ENCODE measurements at places on chromosomes 11 and 22.
A peak's percentile ranks its signal among the peaks of the same experiment; 100 is the strongest.

DNA sequence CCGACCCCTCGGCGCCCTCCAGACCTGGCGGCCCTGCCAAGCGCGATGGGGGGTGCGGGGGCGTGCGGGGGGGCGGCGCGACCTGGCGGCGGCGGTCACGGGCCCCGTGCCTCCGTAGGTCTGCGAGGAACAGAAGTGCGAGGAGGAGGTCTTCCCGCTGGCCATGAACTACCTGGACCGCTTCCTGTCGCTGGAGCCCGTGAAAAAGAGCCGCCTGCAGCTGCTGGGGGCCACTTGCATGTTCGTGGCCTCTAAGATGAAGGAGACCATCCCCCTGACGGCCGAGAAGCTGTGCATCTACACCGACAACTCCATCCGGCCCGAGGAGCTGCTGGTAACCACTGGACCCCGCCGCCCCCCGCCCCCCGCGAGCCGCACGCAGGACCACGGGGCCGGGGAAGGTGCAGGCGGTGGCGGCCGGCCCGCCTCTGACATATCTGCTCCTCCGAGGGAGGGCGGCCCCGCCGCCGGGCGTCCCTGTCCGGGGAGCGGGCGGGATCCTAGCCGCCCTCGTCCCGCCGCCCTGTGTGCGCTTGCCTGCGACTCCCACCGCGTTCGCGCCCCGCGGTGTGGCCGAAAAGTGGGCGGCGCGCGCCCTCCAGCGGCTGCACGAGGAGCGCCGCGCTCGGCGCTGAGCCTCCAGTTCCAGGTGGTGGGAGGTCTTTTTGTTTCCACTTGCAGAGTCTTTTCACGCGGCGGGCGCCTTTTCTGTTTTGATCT, 2.1 kb downstream of the CCND1 start:
- DNase-seq: peak; percentile 54

- no peak for DNase-seq
Observed at GRCh38 chr11:131595797-131596196, 225.4 kb downstream of the NTM start.

GRCh38 chr11:118885319-118885718, 1.6 kb downstream of the CXCR5 start:
- no peak for DNase-seq

DNA sequence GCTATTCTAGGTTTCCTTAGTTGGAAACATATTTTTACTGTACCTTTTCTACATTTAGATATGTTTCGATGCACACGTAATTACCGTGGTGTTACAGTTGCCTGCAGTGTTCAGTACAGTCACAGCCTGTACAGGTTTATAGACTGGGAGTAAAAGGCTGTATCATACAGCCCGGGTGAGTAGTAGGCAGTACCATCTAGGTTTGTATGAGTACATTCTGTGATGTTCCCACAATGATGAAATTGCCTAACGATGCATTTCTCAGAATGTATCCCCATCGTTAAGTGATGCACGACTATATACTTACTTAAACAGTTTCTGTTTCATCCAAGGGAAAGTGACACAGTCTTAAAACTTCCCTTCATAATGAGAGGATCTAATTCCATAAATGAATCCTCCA, 13.1 kb upstream of the THY1 start:
- no peak for DNase-seq

- no peak for DNase-seq
Observed at GRCh38 chr22:46764140-46764680, 1.8 kb downstream of the TBC1D22A start.

GRCh38 chr11:64834031-64834722, 10.3 kb downstream of the CDC42BPG start:
- DNase-seq: no peak

- DNase-seq: no peak
Observed at GRCh38 chr11:103947546-103947919, 88.9 kb upstream of the DDI1 start.

DNA sequence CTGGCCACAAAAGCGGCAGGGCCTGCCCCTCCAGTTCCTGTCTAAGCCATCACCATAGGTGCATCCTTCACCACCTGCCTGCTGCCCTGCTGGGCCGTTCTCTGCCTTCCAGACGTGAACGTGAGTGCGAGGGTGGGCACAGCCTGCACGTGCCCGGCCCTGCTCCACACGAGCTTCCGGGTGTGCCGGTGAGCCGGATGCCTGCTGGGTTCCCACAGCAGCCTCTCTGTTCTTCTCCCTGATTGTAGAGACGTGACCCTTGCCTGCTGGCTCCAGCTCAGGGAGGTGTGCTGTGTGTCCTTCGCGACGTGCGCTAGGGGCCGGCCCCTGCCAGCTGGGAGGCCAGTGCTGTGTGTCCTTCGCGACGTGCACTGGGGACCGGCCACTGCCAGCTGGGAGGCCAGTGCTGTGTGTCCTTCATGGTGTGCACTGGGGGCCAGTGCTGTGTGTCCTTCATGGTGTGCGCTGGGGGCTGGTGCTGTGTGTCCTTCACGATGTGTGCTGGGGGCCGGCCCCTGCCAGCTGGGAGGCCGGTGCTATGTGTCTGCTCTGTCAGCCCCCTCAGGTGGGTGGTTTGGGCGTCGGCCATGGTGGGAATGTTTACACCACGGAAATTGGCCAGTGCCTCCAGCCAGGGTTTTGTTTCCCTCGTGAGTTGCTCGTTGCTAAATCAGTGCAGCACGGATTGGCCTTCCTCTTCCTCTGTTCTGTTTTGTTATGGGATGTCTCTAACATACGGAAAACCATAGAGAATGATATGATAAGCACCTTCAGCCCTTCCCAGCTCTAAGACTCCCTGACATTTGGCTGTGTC, 35.4 kb upstream of the BRSK2 start:
- DNase-seq: no peak

GRCh38 chr11:68528630-68529029, 68.1 kb downstream of the PPP6R3 start:
- no peak for DNase-seq

- no peak for DNase-seq
Observed at GRCh38 chr11:61617515-61617914, 36.6 kb upstream of the SYT7 start.

- DNase-seq: no peak
Observed at GRCh38 chr22:46110215-46110614, 40.1 kb upstream of the PPARA start.

DNA sequence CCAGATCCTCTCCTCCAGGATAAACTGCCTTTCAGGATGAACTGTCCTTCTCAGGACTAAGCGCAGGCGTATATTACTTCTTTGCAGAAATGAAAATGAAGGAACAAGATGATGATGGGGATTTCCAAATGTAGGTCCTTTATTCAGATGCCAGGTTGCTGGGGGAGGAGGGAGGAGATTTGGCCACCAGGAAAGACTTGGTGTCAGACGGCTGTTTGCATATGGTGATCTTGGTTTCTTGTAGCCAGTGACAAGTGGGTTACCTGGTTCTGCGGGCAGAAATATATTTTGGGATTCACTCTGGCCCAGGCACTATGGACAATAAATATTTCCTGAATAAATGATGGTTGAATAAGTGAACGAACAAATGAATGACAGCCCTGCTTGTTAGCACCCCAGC, 243.4 kb downstream of the MIAT start:
- DNase-seq: no peak

DNA sequence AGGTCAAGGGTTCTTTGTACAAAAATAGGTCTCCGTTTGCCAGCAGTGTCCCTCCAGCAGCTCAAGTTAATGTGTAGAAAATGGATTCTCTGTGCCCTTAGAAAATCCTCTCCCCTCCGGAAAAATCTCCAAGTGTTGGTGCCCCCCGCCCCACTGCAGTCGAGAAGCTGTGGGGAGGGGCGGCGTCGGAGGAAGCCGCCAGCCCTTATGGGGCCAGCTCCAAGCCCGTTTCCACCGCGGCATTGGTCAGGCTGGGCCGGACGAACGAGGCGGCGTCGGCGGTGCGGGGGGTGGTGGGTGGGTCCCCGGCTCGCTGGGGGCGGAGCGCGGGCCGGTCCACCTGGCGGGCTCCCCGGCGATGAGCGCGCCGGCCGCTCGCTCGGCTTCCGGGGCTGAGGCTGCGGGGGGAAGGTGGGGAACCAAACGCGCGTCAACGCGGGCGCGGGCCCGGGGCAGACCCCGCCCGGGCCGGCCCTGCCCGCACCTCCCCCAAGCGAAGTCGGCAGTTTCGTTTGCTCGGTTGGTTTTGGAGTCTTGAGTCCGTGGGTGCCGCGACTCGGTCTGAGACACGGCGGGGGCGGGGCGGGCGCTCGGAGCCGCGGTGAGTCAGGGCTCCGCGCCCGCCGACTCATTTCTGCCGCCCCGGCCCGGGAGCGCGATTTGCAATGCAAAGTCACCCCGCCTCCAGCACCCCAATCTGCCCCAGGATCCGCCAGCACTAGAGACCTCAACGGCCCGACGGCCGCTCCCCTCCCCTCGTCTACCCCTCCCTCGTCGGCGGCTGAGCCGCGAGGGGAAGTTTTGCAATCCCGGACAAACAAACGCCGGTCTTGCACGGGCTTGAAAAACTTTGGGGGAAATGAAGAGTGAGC, 1.4 kb downstream of the ASCL2 start:
- DNase-seq: no peak

DNA sequence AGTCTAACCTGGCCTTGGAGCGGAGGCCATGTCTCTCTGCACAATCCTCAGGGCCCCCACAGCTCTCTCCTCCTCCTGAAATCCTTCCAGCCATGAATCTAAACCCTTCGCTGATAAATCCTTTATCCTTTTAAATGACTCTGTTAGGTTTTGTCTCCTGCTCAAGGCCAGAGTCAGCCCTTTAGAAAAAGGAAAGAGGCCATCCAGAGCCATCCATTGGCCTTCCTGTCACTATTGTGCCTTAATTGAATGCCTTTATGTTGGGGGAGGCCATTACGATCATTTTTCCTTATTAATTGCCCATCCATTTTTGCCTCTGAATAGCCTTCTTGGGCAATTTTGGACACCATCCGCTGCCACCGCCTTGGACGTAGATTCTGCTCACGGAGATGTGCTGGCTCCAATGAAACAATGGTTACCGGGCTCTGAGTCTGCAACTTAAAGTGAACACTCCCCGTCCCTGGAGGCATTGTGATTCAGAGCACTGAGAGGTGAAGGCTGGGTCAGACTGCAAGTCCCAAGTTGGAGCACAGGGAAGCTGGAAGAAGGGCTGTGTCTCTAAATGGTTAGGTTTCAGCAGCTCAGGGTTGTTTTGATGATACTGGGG, 213.0 kb upstream of the E2F8 start:
- DNase-seq: no peak

DNA sequence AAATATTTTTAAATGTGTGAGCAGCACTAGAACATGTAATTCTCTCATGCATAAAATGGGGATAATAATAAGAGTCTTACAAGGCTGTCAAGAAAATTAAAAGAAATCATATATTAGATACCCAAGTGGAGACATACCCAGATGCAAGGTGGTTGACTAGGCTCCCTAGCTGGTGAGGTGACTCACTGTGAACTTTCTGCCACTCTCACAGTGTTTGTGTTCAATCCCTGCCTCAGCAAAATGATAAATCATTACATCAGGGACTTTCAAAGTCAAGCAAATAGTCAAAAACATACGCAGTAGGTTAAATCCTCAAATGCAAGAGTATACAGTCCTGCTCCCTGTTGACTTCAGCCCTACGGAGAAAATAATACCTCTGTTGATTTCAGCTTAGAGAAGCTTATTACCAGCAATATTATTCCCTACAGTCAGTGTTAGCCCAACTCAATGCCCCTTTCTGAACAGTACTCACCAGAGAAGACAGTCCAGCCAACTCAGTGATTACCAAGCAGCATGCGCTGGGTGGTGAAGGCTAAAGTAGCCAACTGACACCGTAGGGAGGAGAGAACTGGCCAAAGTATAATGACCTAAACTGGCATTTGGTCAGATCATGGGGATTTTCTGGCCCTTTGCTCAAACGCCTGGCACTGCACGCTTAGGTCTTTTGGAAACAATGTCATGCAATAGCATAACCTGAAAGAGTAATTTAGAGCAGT, 73.1 kb upstream of the BARX2 start:
- no peak for DNase-seq

GRCh38 chr22:19823902-19824211, 30.8 kb downstream of the GNB1L start:
- no peak for DNase-seq

GRCh38 chr11:371716-372590, 2.7 kb downstream of the B4GALNT4 start:
- DNase-seq: no peak

GRCh38 chr11:68008381-68009337, 1.5 kb upstream of the ALDH3B1 start:
- no peak for DNase-seq

DNA sequence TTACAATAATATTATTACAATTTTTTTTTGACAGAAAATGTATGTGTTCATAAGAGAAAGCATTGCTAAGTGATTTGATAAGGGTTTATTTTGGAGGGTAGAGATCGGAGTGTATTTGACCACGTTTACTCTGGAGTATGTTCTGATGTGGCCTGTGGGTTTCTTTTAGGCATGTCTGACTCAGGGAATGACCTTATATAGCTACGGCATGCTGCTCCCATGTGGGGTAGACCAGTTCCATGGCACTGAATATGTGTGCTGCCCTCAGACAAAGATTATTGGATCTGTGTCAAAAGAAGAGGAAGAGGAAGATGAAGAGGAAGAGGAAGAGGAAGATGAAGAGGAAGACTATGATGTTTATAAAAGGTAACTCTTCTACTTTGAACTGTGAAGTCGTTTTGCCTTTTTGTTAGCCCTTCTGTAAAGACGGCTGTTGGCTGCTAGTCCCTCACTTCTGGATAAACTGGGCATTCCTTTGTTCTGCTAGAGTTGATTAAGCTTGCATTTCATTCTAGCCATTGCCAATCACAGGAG, 38.1 kb upstream of the ST14 start:
- no peak for DNase-seq

DNA sequence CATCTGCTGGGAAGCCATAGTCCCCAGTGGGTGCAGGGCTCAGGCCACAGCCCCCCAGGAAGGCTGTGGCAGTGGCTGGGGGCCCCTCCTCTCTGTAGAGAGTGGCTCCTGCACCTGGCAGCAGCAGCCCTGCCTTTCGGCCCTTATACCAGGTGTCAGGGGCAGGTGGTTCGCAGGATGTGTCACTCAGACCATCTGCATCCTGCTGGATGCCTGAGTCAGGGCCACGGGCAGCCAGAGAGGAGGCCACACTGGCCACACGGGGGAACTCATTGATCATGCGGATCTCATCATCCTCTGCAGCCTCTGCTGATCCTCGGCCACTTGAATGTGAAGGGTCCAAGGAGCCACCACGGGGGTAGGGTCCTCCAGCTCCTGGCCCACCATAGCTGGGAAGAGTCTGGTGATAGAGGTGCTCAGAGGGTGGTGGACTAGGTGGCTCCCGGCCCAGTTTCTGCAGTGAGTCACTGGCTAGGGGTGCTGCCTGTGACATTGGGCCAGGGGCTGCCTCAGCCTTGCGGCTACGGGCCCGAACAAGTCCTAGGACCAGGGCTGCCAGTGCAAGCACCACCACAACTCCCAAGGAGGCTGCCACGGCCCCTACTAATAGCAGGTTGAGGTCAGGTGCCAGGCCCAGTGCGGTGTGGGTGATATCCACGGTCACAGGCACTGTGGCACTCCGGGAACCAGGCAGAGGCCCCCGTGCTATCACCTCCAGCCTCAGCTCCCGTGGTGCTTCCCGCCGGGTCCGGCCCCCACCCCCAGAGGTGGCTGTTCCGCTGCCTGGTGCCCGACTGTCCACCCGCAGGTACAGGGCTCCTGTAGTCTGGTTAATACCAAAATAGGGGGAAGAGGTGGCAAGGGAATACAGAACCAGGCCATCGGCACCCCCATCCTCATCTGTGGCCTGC, 3.3 kb upstream of the TPP1 start:
- DNase-seq: no peak

- no peak for DNase-seq
Observed at GRCh38 chr22:28142361-28142961, 223.4 kb upstream of the PITPNB start.

GRCh38 chr11:35031867-35032266, 107.1 kb upstream of the CD44 start:
- no peak for DNase-seq

Data from GOT3 (cell line).